NCI-H1694 (cell line): ENCODE measurements at places on chromosomes 2 and 18.

DNA sequence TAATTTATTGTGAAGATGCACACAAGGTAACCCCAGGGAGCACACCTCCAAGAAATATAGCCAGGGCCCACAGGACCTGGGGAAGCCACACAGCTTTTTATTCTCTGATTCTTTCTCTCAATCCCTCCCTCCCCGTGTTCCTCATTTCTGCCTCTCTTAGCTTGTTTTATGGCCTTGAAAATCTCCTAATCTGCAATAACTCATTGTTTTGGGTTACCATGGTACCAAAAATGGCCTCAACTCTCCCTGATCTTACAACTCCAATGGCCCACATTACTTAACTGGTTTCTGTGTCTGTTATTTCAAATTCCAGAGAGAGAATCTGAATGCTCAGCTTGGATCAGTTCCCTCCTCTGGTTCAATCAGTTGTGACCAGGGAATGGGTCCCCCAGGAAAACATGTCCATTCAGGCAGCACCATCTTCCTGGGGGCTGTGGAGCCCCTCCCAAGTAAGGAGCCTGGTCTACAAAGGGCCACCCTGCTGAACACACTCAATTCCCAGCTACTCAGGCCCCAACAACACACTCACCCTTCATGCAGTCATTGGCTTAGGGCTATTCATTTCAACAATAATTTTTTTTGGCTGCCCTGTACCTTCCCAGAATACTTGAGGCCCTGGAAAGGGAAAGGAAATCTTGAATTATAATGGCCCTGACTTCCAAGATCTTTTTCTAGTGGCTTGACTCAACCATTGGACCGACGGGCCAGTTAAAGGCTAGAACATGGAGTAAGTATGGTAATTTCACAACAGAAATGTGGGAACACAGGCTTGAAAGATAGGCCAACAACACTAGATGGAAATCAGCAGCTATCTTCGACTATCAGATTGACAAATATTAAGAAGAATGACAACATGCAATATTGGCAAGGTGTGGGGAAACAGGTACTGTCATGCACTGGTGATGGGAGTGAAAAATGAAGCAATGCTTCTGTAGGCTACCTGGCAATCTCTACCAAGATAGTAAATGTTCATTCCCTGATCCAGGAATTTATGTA is 41.6 kb upstream of the ST3GAL5 start:
- DNase-seq = no peak

DNA sequence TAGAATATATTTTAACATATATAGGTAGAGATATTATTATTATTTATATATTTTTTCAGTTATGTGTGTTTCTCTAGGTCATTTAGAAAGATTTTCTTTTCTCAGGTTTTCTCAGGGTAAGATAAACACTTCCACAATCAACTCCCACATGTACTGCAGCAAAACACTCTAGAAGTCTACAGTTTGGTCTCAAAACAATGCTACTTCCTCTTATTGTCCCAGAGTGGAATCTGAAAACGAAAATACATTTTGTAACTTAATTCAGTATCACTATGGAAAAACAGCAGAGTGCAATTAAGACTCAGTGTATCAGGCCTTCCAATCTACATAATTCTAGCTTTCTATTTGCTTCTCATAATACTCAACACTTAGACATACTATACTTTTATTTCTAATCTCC is 190.1 kb upstream of the SLC35G4 start:
- no peak for DNase-seq

DNA sequence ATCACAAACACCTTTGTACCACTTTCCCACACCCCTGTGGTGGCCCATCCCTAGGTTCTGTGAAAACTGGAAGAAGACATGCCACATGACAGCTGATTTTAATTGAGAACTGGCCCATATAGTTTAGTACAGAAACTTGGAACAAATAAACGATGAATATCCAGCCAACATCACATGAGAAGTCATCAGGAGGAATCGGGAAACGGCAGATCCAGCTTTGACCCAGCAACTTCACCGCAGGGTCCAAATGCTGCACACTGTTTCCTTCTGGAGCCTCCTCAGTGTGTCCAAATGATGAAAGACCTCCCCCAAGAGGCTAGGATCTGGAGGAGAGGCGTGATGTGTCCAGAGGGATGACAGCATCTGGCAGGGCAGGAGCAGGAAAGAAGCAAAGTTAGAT is 75.5 kb downstream of the COPS8 start:
- no peak for DNase-seq

- no peak for DNase-seq
Measured at GRCh38 chr18:1013951-1014350, 109.3 kb downstream of the ADCYAP1 start.

DNA sequence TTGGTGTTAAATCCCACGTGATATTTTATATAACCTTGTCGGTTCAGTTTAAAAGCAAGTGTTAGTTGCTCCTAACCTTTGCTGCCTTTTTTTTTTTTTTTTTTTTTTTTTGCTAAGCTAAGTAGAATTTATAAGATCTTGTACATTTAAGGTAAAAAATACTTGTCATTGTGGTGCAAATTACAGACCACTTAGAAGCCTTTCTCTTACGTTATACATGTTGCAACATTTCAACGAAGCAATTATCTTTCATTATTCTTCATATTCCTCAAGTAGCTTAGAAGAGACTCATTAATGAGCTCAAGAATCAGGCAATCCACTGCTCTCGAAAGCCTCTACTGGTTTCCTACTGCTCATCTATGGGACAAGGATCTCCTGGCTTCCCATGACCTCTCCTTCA is 14.9 kb upstream of the IL1RL2 start:
- no peak for DNase-seq
